Activated CD4-positive, alpha-beta T cell treated with anti-CD3 and anti-CD28 coated beads, Interleukin-10, Interleukin-2, amounts not matched to agents 100 ng/mL and 50 ng/mL, durations not matched to agents 16 hours and 8 hours (primary cell): ENCODE measurements at places on chromosomes 7 and 10.

DNA sequence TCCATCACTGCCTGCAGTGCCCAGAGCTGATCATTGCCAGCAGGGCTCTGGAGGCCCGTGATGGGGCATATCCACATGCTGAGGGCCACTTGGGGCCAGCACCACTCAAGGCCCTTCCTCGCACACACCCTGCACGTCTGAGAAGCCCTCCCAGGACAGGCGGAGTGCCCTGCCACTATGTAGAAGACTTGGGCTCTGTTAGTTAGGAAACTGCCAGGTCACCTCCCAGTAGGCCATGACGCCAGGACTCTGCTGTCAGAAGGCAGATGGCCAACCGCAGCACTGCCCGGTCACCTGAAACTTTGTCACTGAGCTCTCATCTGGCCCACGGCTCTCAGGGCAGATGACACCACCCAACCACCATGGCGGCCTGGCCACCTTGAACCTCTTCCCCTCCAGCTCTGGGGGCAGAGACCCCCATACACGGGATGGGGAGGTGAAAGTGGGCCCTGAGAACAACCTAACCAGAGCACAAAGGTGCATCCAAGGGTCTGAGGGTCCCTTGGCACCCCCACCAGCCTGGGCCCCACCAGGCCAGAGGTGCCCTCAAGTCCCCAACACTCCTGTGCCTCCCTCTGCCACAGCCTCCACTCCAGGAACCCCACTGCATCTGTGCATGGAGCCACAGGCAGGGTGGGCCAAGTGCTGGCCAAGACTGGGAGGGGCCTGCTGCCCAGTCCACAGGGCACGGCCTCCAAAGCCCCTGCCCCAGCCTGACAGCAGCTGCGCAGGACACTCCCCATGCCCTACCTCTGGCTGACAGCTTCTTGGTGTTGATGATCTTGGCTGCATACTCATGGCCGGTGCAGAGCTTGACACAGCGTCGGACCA is 41.8 kb downstream of the CAMK2B start:
- no peak for DNase-seq

DNA sequence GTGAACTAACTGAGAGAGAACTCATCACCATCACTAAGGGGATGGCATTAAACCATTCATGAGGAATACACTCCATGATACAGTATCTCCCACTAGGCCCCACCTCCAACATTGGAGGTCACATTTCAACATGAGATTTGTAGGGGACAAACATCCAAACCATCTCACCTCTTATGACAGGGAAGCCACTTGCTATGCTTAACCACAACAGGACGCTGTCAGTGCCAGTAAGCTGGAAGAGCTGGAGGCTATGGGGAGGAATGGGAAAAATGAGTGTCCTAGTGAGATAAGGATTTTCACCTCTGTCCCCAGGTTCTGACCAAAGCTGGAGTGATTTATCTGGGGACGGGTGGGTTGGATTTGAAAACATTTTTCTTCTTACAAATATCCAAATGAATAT is 17.6 kb downstream of the PLCE1 start:
- DNase-seq, result no peak

DNA sequence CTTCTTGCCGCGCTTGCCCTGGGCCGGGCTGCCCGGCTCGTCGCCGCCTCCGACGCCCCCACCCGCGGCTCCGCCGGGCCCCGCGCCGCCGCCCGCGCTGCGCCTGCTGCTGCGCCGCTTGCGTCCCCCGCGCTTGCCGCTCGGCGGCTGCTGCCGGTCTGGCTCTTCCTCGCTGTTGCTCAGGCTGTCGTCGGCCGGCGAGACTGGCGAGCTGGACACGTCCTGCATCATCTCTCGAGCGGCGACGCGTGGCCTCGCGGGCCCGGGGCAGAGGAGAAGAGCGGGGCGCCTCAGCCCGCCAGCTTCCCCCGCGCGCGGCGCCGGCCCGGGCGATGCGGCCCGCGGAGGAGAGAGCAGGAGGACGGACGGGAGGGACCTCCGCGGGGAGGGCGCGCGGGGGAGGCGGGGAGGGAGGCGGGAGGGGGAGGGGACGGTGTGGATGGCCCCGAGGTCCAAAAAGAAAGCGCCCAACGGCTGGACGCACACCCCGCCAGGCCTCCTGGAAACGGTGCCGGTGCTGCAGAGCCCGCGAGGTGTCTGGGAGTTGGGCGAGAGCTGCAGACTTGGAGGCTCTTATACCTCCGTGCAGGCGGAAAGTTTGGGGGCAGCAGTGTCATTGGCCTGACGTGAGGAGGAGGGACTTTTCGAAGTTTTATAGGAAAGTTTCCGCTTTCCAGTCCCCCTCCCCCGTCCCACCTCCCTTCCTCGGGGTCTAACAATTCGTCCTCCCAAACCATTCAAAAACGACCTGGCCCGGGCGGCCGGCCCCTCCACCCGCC is at the start of gene TWIST1:
Gene TWIST1, minus strand, starts transcription at position 546 of the 779 bp plus-strand sequence. Its CDS starts 315 bp downstream, at position 231.
- DNase-seq, result peak; percentile 6

DNA sequence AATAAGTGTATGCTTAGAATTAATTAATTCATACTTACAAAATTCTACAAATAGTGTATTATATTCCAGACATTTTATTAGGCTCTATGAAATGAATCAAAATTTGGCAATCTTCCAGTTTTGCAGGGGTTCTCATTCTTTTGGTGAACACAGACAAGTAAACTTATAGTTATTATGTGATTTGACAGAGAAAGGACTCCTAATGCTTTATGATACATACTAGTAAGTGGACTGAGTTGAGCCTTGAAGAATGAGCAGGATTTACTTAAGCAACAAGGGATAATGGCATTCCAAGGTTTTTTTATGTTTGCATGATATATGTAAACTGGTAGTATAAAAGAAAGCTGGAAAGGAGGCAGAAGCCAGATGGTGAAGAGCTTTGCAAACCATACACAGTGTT is 145.7 kb upstream of the FERD3L start:
- no peak for DNase-seq

- no peak for DNase-seq
Measured at GRCh38 chr10:3699916-3700315, 85.1 kb downstream of the KLF6 start.

- DNase-seq, result no peak
Measured at GRCh38 chr7:107940951-107941350, 50.0 kb downstream of the DLD start.

GRCh38 chr7:36045326-36045725 is 107.7 kb upstream of the EEPD1 start:
- DNase-seq, result no peak

DNA sequence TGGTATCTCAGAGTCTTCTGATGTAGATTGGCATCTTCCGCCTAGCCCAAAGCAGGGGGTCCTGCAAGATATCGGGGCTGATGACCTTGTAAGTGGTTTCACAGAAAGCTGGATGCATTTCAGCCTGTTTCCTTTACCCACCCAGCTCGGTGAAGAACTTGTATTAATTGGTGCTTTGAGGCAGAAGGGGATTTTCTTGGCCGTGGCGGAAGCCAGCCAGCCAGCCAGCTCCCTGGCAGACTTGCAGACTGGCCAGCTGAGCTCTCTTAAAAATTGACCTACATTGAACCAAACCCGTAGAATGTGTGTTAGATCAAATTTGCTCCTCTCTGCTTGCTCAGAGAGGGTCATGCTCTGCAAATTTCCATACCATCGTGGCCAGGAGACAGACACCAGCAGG is 218.4 kb downstream of the ADAM12 start:
- DNase-seq, result no peak

DNA sequence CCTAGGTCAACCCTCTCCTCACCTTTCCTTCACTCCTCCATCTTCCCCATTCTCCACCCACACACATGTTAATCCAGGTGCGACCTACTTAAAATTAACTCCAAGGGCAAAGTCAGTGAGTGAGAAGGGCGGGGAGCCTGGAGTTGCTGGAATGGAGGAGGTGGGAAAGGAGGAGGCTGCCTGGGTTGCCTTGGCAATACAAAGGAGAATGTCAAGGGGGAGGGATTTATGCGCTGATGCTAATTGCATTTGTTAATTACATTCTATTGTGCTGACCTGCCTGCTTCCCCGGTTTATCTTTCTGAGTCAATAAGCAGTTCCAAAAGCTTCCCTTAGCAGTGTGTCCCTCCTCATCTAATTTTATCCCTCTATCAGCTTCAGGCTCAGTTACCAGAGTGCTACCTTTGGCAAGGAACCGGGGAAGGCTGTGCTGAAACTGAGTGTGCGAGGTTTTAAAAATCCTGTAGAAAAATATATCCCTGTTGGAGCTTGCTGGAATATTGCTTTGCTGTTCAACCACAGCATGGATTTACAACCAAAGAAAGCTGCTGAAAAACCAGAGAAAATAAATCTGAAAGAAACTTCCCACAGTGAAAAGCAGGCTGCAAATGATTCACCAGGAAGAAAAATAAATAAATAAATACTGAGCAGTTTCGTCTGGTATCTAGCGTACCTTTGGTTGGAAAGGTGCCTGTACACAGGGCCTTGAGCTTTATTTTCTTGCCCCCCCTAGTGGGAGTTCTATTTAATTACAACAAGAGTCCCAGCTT is 113.2 kb upstream of the DGKB start:
- peak; percentile 57 for DNase-seq

- no peak for DNase-seq
Measured at GRCh38 chr7:47502240-47502877, 79.6 kb downstream of the TNS3 start.

DNA sequence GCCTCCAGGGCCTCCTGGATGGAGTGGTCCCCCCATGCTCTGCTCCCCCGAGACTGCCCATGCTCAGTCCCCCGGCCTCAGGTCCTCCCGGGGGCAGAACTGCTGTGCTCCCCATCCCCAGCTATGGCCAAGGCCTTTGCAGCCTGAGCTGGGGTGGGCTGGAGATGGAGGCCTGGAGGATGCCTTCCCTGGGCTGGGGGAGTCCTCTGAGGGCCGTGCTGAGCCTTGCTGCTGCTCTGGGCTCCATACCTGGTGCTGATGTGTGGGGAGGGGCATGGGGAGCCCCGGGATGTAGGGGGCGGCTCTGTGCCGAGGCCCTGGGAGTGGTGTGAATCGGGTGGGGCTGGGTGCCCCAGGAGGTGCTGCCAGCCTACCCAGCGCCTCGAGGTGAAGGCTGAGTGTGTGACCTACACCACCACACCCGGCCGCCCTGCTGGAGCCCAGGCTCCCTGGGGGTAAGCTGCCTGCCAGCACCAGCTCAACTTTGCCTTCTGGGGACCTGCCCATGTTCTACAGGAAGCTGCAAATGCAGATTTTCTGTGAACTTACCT is 109.5 kb downstream of the UNCX start:
- DNase-seq, result no peak

- no peak for DNase-seq
Measured at GRCh38 chr10:128209862-128210214, 83.6 kb upstream of the MKI67 start.

- DNase-seq, result no peak
Measured at GRCh38 chr10:112696592-112696991, 249.6 kb downstream of the VTI1A start.

- no peak for DNase-seq
Measured at GRCh38 chr7:74496272-74496671, 42.6 kb downstream of the GTF2IRD1 start.

GRCh38 chr7:31860925-31861324 is 173.9 kb downstream of the PPP1R17 start:
- no peak for DNase-seq

DNA sequence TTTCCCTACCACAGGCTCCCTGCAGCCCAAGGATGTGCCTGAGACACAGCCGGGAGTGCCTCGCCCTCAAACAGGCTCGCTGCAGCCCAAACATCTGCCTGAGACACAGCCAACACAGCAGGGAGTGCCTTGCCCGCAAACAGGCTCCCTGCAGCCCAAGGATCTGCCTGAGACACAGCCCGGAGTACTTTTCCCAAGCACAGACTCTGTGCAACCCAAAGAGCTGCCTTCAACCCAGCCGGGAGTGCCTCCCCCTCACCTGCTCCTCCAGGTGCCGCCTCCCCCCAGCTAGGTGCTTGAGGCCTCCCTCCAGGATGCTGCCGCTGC is 42.9 kb downstream of the ANTXRL start:
- DNase-seq, result no peak

DNA sequence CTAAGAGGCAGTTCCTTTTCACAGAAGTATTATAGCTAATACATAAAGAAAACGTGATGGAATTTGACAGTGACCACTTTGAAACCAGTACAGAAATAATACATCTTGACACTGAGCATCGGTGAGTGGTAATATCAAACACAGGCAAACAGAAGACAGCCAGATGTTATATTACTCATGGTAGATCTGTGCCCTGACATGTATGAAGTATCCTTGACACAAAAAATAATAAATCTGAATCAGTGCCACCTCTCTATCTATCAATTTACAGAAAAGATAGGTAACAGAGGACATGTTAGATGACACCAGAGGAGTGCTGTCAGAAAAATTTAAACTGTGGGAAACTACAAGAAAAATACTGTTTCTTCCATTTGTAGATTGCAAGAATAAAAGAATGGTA is 217.4 kb upstream of the POT1 start:
- DNase-seq, result no peak

DNA sequence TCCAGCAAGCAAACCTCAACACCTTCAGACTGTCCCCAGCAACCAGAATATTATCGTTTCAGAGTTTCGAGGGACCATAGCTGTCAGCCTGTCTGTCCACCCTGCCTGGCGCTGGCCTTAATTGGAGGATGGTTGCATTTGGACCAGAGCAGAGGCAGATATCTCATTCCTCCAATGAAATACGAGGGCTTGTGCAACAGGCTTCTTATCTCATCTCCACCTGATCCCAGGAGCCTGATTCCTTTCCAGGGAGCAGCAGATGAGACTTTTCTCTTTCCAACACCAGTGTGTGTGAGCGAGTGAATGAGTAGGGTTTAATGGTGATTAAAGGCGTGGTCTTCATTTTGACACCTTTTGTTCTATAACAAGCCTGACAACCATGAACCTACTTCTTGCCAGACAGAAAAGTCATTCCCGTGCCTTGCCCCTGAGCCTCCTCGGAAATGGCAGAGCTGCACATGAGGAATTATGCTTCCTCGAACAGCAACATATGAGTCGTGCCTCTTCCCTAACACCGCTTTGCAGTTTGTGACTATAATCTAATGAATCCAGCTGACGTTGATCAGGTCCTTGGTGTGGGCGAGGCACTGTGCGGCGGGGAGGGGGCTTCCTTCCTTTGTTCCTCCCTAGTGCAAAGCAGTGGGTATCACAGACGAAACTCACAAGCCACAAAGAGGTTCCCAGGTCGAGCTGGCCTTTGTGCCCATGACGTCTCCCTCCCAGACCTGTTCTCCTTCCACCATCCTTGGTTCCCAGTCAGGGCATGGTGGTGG is 147.4 kb downstream of the CUX1 start:
- no peak for DNase-seq

- no peak for DNase-seq
Measured at GRCh38 chr7:3437467-3437866, 136.4 kb downstream of the SDK1 start.

DNA sequence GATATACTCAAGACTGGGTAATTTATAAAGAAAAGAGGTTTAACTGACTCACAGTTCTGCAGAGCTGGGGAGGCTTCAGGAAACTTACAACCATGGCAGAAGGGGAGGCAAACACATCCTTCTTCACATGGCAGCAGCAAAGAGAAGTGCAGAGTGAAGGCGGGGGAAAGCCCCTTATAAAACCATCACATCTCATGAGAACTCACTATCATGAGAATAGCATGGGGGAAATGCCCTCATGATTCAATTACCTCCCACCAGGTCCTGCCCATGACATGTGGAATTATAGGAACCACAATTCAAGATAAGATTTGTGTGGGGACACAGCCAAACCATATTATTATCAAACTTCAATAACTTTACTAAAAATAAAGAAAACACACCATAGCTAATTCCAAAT is 30.4 kb upstream of the JAZF1 start:
- DNase-seq, result no peak

GRCh38 chr7:38220452-38220851 is 42.4 kb downstream of the STARD3NL start:
- DNase-seq, result peak; percentile 61

GRCh38 chr10:32314588-32314987 is 32.4 kb downstream of the EPC1 start:
- no peak for DNase-seq

GRCh38 chr10:126004752-126005151 is 108.4 kb downstream of the FANK1 start:
- no peak for DNase-seq
